Midbrain (tissue), 1 donor: ENCODE measurements at places on chromosomes 7 and 10.
A peak's percentile ranks its signal among the peaks of the same experiment; 100 is the strongest.

GRCh38 chr10:75596930-75597620, 165.7 kb downstream of the LRMDA start:
- no peak for DNase-seq

- no peak for DNase-seq
Measured at GRCh38 chr7:66609176-66609575, 19.5 kb upstream of the KCTD7 start.

GRCh38 chr7:4071370-4072058, 610.6 kb upstream of the FOXK1 start:
- DNase-seq: no peak

DNA sequence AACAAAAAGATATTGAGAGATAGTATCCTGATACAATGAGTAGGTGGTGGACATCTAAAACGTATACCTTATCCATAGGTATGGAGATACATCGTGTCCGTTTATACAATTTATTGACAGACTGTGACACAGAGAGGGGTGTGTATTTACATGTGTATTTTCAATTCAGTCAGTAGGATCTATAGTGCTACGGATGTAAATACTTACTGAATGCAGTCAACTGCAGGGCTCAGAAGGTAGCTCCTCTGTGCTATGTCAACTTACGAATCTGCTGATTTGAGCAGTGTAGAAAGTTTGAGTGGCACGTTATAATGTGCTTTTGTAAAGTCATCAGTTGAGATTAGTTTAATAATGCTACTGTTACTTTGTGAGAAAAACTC, 626 bp downstream of the ZNF804B start:
- DNase-seq: no peak

GRCh38 chr10:110723224-110723891, 79.2 kb downstream of the RBM20 start:
- no peak for DNase-seq

DNA sequence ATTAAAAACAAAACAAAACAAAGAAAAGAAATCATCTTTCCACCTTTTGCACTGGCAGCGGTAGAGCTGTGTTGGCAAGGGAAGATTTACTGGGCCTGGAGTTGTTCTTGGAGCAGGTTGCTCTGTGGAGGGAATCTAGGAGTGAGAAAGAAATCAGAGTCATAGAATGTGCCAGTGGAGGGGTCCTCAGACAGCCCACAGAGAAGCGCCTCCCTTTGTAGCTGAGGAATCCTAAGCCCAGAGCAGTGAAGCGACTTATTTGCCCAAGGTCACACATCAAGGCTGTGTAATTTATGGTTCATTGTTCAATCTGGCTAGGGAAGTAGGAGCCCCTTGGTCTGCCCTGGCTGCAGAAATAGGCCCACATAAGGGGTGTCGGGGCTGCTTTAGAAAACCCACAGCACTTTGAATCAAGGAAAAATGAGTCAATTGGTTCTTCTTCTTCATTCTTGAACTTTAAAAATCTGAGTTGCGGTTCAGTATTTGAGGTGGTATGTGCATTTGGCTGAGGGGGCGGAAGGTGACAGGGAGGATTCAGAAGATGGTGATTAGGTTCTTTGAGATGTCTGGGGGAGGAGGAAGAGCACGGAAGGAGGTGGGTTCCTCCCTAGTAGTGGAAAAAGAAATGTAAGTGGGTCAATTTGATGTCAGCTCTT, 253.7 kb downstream of the PTEN start:
- DNase-seq: no peak

DNA sequence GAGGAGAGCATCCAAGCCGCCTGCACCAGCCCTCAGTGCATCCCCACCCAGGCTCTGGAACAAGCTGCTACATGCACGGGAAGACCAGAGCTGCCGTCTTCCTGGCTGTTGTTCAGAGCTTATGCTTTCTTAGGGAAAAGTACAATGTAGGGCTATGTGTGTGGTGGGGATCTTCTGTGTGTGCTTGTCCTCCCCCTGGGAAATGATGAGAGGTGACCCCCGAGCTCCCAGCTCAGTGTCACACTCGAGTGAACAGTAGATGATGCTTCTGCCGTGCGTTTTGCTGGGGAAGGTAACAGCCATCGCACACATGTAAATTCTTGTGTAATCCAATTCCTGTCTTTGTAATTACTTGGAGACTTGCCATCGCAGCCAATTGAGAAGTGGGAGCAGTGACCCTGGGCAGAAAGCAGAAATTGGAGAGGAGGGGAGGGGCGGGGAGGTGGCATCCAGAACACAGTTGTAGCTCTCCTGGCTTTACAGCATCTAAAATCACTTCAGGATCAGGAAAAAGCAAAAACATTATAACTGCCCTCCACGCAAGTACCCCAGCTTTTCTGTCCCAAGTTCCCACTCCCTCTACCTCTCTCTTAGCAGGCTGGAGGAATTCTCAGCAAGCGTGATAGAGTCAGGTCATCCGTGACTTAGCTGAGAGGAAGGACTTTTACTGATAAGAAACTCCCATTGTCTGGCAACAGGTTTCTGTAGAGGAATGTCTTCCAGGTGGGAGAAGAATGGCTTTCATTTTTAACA, 149.6 kb downstream of the TCF7L2 start:
- DNase-seq: no peak

DNA sequence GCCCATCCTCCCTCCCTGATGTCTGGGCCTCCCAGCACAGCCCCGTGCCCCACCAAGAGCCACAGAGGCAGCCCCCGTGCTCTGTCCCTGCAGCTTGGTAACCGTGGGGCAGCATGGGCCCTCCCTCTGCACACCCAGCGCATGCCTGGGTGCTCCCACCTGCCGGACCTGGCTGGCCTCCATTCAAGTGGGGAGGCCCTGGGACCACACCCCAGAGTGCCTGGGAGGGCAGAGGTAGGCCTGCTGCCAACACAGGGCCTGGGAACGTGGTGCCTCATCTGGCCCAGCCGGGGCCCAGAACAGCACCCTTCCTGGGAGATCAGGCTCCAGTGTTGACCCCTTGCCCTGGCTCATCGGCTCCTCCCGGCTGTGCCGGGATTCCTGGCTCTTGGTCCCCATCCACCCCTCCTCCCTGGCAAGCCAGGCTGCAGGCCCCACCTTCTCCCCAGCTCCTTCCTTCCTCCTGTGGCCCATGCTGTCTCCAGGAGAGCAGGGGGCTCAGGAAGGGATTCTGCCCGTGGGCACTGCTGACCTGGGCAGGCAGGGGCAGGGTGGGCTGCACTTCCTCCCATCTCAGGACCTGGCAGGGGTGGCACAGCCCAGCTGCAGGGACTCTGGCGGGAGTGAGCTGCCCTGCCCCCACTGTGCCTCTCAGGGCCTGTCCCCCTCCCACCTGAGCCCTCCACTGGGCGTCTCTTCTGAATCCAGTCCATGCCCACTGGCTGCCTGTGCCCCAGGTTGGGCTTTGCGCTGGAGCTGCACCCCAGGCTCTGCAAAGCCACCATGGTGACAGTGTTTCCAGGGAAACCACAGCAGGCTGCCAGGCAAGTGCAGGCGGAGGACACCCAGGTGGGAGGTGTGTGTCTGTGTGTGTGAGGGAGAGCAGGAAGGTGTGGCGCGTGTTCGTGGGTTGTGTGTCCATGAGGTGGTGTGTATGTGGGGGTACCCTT, 32.6 kb downstream of the PWWP2B start:
- DNase-seq: no peak

DNA sequence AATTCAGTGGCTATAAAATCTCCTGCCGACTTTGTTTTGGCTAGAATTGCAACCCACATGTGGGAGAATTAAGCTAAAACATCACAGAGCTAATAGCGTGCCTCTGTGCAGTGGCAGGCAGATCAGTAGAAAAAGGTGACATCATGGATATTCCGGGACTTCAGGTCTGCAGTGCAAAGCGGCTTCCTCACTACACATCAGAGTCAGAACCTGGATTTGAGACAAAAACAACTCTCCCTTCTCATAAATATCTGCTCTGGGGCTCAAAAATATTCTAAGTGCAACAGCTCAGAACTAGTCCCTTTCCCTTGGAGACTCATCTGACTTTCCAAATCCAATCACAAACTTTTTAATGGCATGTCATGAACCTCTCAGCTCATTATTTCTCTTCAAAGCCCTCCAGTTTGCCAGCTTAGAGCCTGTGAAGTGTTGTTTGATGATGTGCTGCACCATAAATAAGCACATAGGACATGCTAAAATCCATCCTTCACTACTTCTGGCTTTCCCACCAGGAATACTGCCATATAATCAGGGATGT, 337.1 kb downstream of the RNLS start:
- peak; percentile 10 for DNase-seq

- no peak for DNase-seq
Measured at GRCh38 chr10:13536674-13537366, 8.0 kb upstream of the BEND7 start.

- no peak for DNase-seq
Measured at GRCh38 chr7:46387646-46388045, 466.6 kb upstream of the IGFBP3 start.

GRCh38 chr10:110533149-110533548, 34.3 kb upstream of the SMC3 start:
- no peak for DNase-seq
